Ovary (tissue), 10 donors: ENCODE measurements at places on chromosomes 11 and 22. TPM values are rescaled to one million over a fixed set of nuclear protein-coding genes. Genes with fewer than 3 reads are reported as not detected.

Gene MS4A3
- not detected for total RNA-seq

Gene AP1B1
- 35.6 TPM for total RNA-seq

- no peaks in the 10 kb centered on the region for H3K27me3 ChIP-seq
- H3K4me3 ChIP-seq: no peak overlapping the region
- H3K27ac ChIP-seq: no peak overlapping the region
- H3K36me3 ChIP-seq: no peaks in the 10 kb centered on the region
These were observed 39.2 kb downstream of the SMIM38 start for GRCh38 chr11:69194956-69195355.

- H3K27me3 ChIP-seq: no peaks in the 10 kb centered on the region
- H3K27ac ChIP-seq: no peak overlapping the region
- H3K4me3 ChIP-seq: no peak overlapping the region
- DNase-seq: no peak
These were observed 23.9 kb upstream of the CRTAM start for GRCh38 chr11:122814401-122814800.

Gene MMP27
- total RNA-seq: not detected

GRCh38 chr11:32006799-32007388 lies 84.0 kb upstream of the RCN1 start:
- no peaks in the 10 kb centered on the region for H3K27me3 ChIP-seq
- H3K4me1 ChIP-seq: no peaks in the 10 kb centered on the region
- no peak overlapping the region for H3K27ac ChIP-seq
- no peak for DNase-seq
- H3K4me3 ChIP-seq: no peak overlapping the region
- no peaks in the 10 kb centered on the region for H3K36me3 ChIP-seq

DNA sequence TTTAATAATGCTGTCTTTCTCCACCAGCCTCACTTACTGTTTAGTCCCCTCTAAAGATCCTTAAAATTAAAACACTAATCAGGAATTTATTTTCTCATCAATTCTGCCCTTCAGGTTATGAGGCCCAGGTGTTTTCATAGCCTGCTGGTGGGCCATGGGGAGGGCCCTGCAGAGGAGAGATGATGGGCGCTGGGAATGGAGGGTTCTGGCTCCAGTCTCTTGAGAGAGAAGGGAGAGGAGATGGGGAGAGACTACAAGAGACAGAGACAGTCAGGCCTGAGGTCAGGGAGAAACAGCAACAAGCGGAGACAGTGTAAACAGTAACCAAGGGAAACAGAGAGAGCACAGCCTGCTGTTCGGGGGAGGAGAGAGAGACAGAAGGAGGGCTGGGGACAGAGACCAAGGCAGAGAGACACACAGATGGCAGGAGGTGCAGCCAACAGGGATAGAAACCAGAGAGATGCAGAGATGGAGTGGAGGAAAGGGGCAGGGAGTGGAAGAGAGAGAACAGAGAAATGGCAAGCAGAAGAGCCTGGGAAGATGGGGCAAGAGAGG lies 187.3 kb upstream of the SYT13 start:
- H3K4me1 ChIP-seq: peaks cover 4% of the 10 kb centered on the region
- H3K4me3 ChIP-seq: no peak overlapping the region
- no peaks in the 10 kb centered on the region for H3K27me3 ChIP-seq
- H3K36me3 ChIP-seq: no peaks in the 10 kb centered on the region

DNA sequence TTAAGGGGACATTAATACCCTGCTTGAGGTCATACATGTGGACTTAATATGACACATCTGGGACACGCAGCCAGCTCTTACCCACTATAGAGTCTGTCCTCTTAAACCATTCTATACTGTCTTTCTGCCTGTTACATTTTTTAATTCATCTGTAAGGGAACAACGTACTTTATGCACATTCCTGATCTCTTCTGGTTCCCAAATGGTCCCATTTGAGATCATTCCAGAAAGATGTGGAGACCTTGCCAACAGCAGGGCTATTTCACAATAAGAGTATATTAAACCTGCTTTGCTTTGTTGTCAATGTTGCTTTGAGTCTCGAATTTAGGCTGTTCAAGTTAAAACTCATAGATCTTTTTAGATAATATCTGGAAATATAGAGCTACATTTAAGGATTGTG lies 332.2 kb upstream of the RAG2 start:
- no peaks in the 10 kb centered on the region for H3K4me1 ChIP-seq
- no peak overlapping the region for H3K4me3 ChIP-seq
- H3K27me3 ChIP-seq: no peaks in the 10 kb centered on the region
- DNase-seq: no peak
